GM13977 (cell line): ENCODE measurements at places on chromosomes 1 and 21.

DNA sequence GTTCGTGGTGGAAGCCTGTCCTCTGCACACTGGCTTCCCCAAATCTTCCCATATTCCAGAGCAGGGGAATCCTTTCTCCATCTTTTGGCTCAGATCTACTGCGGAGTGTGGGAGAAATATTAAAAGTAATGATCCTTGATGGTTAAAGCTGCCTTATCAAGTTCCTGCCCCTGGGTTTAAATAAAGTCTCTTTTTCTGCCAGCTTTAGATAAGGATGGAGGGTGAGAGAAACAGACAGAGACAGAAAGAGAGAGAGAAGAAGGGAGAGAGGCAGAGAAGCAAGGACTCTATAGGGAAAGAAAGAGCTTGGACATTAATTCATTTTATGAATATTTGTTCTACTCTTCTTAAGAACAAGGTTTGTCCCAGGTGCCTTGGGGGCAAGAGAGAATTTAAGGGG lies 98.0 kb downstream of the KCNJ15 start:
- DNase-seq: no peak

DNA sequence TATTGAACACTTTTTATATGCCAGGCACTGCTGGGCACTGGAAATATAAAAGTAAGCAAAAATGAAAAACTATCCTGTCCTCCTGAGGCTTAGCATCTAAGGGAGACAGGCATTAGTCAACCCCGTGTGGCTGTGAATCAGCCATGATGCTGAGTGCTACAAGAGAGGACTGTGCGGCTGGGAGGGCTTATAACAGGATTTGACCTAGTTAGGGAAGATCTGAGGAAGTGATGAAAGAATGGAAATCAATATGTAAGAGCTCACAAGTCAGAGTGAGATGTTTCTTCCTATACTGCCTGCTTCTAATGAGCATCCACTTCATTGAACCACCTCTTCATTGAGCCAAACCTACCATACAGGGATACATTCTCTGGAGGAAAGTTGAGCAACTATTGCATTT lies 15.1 kb downstream of the TRIM45 start:
- no peak for DNase-seq

- no peak for DNase-seq
Measured at GRCh38 chr1:182676274-182676673, 8.1 kb downstream of the RGS8 start.

- DNase-seq: no peak
Measured at GRCh38 chr1:185857442-185857841, 123.3 kb downstream of the HMCN1 start.

DNA sequence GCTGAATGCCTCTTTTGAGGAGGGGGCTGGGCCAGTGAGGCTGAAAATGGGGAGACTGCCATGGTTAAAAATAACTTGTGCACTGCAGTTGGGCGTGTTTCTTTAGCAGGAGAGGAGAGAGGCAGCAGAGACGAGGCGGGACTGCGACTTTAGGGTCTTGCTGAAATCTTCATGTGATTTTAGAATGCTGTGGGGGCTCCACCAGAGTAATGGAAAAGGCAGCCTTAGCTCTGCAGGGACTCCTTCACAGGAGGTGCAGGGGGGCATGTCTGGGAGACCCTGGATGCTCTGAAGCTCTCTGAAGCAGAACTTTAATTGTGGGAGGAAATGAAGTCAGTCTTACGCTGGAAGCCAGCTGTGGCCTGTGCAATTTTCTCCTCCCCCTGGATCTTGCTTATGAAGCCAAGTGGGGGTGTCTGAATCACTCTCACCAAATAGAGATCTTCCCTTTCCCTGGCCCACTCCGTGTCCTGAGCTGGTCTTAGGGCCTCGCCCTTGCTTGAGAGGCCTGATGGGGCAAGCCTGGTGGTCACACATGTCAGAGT lies 60.8 kb downstream of the NDUFS5 start:
- DNase-seq: peak; percentile 14

GRCh38 chr1:228003461-228004330 lies 3.1 kb upstream of the WNT3A start:
- DNase-seq: peak; percentile 10

GRCh38 chr1:39104158-39105060 lies 78.3 kb downstream of the NDUFS5 start:
- DNase-seq: no peak

DNA sequence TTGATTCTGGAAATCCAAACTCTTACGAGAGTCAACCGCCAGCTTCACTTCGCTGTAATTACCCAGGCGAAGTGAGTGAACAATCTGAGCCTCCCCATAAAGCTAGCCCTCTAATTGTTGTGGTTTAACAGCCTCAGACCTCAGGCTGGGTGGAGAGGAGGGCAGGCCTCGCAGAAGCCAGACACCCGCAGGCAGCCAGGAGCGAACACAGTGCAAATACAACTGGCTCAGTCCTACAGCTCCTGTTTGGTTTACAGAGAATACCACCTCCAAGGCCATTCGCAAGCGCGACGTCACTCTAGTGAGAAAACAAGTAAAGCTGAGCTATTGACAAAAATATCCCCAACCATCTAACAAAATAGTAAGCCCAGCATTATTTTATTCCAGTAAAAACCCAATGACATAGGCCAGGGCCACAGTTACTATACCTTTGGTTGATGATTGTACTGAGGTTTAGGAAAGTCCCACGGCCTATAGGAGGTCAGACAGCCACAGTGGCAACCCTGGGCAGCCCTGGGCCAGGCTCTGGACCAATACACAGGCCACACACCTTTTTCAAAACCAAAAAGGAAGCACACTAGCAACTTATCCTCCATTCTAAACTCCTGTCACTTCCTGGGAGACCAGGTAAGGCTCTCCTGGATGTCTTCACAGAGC lies 163.3 kb downstream of the ETS2 start:
- DNase-seq: no peak

DNA sequence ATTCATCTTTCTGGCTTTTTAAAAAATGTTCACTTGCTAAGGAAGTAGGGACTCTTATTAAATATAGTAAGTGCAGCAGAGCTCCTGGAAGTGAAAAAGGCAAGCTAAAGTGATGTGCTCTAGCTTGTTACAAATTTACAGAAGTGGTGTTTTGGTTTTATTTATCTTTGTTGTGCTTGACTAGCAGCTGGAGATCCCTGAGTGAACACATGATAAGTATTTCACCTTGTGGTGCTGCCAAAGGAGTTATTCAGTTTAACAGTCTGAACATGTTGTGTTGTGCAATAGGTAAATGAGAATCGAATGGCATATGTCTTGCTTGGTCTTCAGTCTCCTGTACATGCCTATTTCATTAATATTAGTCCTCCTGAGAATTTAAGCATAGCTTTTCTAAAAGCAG lies 315.7 kb downstream of the TPR start:
- no peak for DNase-seq

DNA sequence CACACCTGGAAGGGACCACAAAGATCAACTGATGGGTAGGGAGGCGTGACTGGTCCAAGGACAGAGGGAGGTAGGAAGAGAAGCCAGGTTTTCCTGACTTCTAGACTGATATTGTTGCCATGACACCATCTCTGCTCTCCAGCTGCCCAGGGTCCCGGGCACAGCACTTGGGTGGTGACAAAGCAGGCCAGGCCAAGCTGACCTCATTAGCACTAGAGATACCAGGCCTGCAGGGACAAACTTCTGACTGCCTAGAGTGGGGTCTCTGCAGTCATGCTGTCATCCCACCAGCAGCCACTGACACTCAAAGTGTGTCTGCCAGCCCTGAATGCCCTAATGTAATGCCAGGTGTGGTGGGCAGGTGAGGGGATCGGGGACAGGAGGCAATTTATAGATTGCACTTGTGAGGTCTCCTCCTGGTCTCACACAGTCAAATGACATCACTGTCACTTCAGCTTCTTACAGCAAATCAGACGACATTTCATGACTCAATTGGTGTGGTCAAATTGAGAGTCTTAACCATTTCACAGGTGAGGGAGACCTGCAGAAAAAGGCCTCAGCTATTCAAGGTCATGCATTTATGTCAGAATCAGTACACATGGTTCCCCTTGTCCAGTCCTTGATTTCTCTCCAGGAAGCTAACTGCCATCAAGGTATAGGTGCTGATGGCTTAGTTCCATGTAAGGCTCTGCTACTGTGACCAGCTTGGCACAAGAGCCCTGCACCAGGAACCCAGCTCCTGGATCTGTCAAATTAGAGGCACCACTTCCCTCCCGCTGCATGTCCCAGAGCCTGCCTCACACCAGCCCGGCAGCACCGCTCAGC lies 2.7 kb downstream of the SLC9A1 start:
- DNase-seq: no peak

- DNase-seq: no peak
Measured at GRCh38 chr1:81407000-81407821, 393.5 kb upstream of the ADGRL2 start.
